Fibroblast of lung (primary cell): ENCODE measurements at places on chromosomes 4 and X. TPM values are rescaled to one million over a fixed set of nuclear protein-coding genes. Genes with fewer than 3 reads are reported as not detected.

ERCC6L gene
- total RNA-seq: 0.66 TPM in 1 of 2 replicates, not detected in the other

BMP3 gene
- 0.17 TPM in 1 of 2 replicates, not detected in the other for total RNA-seq

FBXW7 gene
- 68.7 and 87.3 TPM in 2 replicates for total RNA-seq

CHIC2 gene
- total RNA-seq: 48.8 and 52.0 TPM in 2 replicates

GABRG1 gene
- not detected in 2 replicates for total RNA-seq

CYTL1 gene
- 0.17 TPM in 1 of 2 replicates, not detected in the other for total RNA-seq

WDR17 gene
- total RNA-seq: 2.1 and 4.5 TPM in 2 replicates

FRG2 gene
- total RNA-seq: not detected in 2 replicates

UCHL1 gene
- total RNA-seq: 282 and 397 TPM in 2 replicates

SLITRK4 gene
- under 0.01 and 0.99 TPM in 2 replicates for total RNA-seq

VSIG1 gene
- total RNA-seq: not detected in 2 replicates

GPR34 gene
- total RNA-seq: not detected in 2 replicates

CTAG2 gene
- not detected in 2 replicates for total RNA-seq

DIPK2B gene
- total RNA-seq: not detected in 2 replicates

WAS gene
- under 0.01 and 0.17 TPM in 2 replicates for total RNA-seq

FABP2 gene
- not detected in 2 replicates for total RNA-seq

CXCL11 gene
- total RNA-seq: not detected in 2 replicates

TBC1D8B gene
- total RNA-seq: 5.4 and 9.1 TPM in 2 replicates

HMX1 gene
- total RNA-seq: not detected in 2 replicates

ARMCX1 gene
- 70.4 and 79.4 TPM in 2 replicates for total RNA-seq

TLR10 gene
- total RNA-seq: not detected in 2 replicates

C4orf51 gene
- total RNA-seq: not detected in 2 replicates

ASB5 gene
- total RNA-seq: 0.51 and 1.8 TPM in 2 replicates
